ENCODE measurements at places on chromosomes 7 and 10.
A peak's percentile ranks its signal among the peaks of the same experiment; 100 is the strongest.

GRCh38 chr10:69492746-69493462, 41.6 kb downstream of the TSPAN15 start:
- DNase-seq = no peak

GRCh38 chr7:156827587-156828203, 65.3 kb downstream of the LMBR1 start:
- DNase-seq = no peak

GRCh38 chr10:9951481-9952257, 1066.0 kb upstream of the CELF2 start:
- DNase-seq = no peak

DNA sequence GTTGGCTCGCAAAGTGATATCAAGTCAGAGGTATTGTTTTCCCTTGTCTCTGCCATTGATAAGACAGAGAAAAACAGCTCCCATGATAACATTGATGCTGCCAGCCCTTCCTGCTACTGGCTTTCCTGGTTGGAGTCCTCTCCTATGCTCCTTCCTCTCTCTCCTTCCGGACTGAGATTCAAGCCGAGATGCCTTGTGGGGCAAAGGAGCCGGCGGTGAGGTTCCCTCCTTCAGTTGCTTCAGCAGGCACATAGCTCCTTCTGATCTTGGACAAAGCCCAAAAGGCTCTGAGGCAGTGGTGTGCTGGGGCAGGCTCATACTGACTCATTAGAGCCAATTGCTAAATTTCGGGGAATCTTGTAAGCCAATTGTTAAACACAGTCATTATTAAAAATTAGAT, 8.8 kb upstream of the ZCCHC24 start:
- DNase-seq = no peak

DNA sequence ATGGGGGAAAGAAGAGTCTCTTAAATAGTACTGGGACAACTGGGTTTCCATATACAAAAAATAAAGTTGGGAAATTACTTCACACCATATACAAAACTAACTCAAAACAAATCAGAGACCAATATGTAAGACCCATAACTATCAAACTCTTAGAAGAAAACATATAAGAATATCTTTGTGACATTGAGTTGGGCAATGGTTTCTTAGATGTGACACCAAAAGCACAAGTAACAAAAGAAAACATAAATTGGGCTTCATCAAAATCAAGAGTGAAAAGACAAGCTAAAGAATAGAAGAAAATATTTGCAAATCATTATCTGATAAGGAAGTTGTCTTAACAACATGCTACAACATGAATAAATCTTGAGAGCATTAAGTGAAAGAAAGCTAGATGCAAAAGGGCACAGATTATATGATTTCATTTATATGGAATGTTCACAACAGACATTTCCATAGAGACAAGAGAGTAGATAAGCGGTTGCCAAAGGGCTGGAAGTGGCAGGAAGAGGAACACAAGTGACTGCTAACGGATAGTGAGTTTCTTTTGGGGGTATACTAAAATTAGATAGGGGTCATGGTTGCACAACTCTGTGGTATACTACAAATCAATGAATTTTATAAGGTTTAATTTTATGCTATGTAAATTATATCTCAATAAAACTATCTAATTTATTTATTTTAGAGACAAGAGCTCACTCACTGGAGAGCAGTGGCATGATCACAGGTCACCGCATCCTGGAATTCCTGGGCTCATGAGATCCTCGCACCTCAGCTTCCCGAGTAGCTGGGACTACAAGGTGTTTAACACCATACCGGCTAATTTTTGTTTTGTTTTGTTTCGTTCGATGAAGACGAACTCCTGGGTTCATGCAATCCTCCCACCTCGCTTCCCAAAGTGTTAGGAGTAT, 35.4 kb downstream of the JMJD1C start:
- DNase-seq = no peak

- DNase-seq = no peak
These were observed 303.7 kb downstream of the BMPER start for GRCh38 chr7:34208878-34209621.

- DNase-seq = peak; percentile 74
These were observed 517.4 kb downstream of the CCSER2 start for GRCh38 chr10:84845628-84846261.

- no peak for DNase-seq
These were observed 101.0 kb downstream of the SMURF1 start for GRCh38 chr7:99042957-99043356.

DNA sequence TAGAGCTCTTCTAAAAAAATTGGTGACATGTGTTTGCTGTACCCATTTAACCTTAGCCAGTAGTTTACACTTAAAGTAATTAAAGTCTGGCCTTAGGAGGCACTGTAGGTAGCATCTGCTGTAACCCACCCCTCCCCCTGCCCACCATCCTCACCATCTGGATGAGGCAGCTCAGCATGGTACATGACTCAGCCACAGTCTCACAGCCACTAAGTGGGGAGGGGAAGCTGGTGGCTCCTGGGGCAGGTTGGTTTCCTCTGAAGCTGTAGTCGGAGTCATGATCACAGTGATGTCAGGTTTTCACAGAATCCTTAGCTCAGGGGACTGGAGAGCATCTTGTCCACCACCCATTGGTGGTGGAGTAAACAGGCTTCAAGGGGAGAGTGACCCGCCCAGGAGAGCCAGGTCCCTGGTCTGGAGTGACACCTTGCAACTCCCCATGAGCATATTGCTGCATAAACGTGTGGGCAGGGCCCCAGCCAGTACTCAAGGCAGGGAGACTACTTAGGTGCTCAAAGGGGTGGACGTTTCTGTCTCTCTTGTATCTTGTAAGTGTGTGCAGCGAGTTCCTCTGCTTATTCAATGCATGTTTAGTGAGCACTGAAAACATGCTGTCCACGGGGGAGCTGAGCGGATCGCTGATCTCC, 125.9 kb downstream of the GRK5 start:
- DNase-seq = peak; percentile 95

GRCh38 chr10:30353851-30354250, 4.8 kb upstream of the MTPAP start:
- DNase-seq = no peak
